HepG2 (cell line): ENCODE measurements at places on chromosomes 1 and 21.

- no peak for DNase-seq
Measured at GRCh38 chr21:44427241-44428120, 27.8 kb upstream of the LRRC3 start.

- no peak for DNase-seq
Measured at GRCh38 chr1:193256019-193256418, 69.6 kb upstream of the B3GALT2 start.

DNA sequence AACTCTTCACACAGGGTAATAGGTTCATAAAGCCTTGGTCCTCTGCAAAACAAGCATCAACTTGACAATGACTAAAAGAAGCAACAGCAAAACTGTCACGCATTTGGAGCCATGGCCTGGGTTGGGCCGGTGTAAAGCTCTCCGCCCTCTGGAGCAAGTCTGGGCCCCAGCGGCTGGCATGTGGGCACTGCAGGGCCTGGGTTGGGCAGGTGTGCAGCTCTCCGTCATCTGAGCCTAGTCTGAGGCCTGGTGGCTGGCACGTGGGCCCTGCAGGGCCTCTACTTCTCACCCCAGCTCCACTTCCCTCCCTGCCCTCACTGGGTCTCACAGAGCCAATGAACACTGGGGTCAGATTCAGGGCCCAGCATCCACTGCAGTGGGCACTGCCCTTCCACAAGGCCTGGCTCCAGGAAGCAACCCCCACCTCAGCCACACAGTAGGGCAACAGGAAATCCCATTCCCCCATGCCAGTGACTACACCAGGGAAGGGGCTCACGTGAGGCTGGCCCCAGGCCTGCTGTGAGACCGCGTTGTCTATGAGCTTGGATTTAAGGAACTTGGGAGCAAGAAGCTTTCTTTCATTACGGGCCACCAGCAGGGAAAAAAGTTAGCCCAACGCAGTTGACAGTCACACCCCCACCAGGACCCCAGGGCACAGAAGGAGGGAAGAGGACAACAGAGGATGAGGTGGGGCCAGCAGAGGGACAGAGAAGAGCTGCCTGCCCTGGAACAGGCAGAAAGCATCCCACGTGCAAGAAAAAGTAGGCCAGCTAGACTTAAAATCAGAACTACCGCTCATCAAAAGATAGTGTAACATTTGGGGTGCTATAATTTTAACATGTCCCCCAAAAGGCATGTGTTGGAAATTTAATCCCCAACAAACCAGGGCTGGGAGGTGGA is 52.7 kb downstream of the NPHP4 start:
- no peak for DNase-seq

- no peak for DNase-seq
Measured at GRCh38 chr1:207393610-207394009, 60.5 kb upstream of the CR2 start.

- no peak for DNase-seq
Measured at GRCh38 chr1:6745073-6745472, 40.2 kb upstream of the CAMTA1 start.

- no peak for DNase-seq
Measured at GRCh38 chr1:1770102-1770501, 8.2 kb downstream of the NADK start.

DNA sequence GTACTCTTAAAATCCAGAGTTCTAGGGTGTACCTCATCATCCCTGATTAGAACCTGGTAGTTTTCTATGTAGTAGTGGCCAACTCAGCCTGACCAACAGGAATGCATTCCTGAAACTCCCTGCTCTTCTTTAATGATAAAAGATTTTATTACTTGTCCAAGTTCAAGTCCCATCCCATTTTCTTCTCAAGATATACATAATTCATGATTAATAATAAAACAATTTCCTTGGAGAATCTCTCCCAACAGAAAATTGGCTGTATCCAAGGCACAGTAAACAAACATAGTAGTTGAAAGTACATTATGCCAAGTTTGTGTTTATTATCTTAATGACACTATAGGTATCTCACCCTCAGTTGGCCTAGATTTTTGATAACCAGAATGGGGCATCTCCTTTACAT is 714.1 kb upstream of the ADAMTS5 start:
- no peak for DNase-seq
